T-helper 9 cell (primary cell): ENCODE measurements at places on chromosomes 1 and 21.

DNA sequence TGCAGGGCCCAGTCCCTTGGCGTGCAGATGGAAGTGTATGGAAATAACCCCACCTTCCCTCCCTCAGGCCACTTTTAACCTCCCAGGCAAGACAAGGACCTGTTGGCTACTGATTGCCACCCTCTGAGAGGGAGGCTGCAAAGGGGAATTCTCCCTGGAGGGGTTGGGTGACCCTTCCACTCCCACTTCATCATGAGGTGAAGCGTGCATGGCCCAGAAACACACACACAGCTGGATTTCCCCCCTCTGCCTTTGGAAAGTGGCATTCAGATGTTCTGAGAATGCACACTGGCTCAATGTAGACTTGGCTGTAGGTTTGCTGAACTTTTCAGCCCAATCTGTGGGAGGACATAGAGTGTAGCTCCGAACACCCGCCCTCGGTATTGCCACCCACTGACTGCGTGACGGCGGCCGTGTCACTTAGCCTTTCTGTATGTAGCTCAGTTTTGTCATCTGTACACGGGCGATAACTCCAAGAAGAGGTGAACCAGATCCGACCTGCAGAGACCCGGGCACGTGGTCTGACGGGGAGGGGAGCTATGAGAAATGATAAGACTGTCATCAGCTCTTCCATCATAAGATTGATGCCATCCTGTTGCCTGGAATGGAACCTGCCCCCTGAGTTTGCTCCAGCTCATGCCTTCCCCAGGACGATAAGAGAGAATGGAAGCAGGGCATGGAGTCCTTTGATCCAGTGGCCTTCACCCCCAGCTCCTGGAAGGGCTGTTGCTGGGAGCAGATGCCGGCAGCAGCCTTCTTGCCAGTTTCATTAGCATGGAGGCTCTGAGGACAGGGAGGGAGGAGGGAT is 19.3 kb downstream of the MIIP start:
- no peak for DNase-seq

DNA sequence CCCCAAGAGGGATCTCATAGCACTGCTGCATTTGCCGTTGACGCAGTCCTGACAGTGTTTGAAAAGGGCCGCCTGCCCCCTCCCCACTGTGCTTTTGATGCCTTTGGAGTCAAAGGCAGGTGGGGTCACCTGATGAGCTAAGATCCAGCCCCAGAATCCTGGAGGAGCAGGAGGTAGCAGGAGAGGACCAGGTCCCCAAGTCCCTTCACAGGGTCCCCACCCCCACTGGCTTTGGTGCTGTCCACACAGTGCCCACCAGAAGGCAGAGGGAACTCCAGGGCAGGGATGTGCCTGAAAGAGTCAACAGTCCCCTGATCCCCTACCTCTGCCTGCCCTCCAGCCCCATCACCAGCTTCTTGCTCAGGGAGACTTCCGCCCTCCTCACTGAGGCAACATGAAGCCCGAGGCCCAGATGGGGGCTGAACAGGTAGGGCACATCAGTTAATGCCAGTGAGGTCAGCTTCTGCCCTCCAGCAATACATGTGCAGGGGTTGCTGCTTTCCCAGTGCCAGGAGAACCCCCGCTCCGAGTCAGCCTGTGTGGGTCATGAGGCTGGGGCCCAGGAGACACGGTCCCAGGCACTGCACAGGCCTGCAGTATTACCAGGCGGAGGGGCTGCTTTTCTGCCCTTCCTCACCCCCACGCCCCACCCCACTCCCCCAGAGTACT is 8.8 kb upstream of the KCNC4 start:
- no peak for DNase-seq

DNA sequence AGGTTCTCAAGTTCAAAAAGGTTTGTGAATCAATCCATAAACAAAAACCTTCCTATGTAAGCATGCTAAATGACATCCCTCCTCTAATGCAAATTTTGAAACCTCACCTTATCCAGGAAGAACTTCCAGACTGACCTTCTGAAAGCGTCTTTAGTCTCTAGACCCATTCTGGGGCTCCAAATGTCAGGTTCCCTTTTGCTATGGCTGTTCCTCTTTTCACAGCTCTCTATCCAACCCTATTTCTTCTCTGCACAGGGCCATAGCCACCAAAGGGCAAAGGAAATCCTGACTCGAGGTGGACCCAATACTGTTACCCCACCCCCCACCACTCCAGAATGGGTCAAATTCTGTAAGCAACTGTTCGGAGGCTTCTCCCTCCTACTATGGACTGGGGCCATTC is 3.4 kb downstream of the ATP1A4 start:
- DNase-seq = no peak

DNA sequence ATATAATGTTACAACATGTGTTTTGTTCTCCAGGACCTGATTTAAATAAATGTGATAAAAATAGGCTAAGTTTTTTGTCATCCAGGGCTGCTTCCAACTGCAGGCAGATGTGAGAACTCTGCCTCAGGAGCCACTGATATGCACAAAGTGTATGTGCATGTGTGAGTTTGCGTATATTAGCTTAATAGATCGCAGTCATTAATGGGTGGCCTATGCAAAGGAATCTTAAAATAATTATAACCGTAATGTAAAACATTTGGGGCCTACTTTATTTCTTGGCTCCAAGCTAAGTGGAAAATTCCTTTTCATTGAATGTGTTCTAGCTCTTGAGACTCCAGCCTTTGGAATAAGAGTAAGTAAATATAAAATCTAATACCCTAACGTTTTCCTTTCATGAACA is 16.8 kb downstream of the DHX9 start:
- no peak for DNase-seq

DNA sequence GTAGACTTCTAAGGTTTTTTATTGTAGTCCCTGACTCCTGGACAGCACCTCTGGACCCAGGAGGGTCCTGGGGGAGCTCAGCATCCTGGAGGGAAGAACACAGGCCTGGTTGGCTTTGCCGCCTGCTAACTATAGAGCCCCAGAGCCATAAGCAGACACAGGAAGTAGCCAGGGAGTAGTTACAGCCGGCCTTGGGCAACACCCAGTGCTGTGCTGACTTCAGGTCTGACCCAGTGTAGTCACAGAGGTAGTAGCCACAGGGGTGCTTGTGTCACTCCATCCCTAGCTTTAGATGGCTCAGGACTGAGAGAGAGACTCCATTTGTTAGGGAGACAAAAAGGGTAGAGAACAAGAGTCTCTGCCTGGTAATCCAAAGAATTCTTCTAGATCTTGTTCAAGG is 21.9 kb downstream of the MCOLN2 start:
- DNase-seq = no peak

DNA sequence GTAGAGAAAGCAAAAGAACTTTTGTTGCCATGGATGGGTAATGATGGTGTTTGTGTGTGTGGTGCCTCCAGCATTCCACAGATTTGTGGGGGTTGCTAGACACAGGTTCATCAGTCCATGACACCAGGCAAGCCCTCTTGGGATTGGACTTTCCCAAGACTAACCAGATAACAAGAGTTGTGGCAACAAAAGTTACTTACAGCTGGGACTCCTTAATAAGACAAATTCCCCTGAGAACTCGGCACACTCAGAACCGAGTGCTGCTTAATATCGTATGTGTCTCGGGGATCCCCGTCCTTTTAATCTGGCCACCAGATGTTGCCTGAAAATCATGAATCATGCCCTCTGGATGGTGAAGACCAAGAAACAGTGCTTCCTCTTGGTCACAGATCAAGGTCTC is 193.3 kb downstream of the AJAP1 start:
- DNase-seq = no peak
